SK-N-SH treated with all-trans-retinoic acid at 6 μM for 48 hours (cell line): ENCODE measurements at places on chromosomes 16 and 17.

DNA sequence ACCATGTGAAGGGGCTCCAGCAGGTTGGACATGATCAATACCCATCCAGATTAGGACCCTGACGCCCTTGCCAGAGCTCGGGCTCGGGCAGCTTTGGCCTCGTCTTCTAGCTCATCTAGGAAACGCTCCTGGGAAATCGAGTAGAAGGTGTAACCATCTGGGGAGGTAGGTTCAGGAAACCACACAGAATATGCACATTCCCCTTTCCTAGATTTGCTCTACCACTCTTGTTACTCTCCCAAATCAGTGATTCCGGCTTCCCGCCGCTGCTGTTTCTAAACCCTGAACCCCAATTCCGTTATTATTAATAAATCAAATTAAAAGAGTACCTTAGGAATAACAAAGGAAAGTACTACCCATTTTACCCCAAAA, 507 bp downstream of the COA3 start:
- ATAC-seq, result no peak

DNA sequence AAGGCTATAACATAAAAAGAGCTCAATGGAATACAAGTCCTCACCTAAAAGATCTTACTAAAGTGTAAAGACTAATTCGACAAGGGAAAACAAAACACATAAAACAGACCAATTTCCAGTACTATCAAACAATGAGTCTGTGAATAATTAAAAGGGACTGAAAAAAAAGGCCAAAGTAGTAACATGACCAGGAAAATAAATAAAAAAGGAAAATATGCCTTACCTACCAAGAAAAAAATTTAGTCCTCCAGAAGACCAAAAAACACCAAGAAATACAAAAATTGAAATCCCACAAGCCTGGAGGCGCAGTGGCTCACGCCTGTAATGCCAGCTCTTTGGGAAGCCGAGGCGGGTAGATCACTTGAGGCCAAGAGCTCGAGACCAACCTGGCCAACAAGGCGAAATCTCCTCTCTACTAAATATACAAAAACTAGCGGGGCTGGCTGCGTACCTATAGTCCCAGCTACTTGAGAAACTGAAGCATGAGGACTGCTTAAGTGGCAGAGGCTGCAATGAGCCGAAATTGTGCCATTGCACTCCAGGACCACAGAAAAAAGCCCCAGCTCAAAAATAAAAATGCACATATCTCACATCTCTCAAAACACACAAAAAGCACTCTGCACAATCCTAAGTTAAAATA, 60.8 kb downstream of the TEX14 start:
- no peak for ATAC-seq

DNA sequence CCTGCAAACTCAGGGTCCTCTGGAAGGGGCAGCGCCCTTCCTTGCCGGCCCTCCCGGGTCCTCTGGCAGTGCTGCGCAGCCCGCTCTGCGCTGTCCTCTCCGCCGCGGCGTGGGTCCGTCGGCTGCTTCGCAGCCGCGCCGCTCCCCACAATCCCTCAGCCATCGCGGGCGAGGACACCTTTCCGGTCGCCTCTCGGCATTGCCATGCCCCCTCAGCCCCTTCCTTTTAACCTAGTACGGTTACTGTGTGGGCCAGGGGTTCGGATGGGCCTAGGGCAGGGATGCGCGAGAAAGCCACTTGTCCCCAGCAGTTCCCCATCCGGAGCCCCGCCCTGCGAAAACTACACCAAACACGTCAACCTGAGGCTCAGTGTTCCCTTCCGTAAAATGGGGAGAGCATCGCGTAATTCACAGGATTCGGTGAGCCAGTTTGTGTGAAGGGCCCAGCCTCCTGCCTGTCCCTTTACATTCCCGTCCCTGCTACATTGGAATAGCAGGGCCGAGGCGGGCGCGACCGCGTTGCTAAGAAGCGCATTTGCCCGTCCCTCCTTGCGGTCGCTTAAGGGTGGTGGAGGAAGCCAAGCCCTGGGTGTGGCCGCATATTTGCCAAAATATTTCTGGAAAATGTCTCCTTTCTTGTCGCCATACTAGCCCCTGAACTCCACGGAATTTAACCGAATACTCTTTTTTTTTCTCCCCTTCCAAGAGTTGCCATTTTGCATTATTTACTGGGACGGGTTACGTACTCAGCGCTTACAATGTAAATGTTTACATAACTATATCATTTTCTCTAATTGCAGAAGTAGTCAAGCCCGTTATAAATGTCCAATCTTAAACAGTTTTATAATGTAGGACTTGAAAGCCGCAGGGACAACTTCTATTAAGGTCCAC, 13.2 kb downstream of the COPZ2 start:
- peak; percentile 42 for ATAC-seq

- peak; percentile 87 for ATAC-seq
Observed at GRCh38 chr16:10971560-10971961, 27.2 kb downstream of the CLEC16A start.

- no peak for ATAC-seq
Observed at GRCh38 chr17:50465635-50466034, 3.0 kb downstream of the CHAD start.

DNA sequence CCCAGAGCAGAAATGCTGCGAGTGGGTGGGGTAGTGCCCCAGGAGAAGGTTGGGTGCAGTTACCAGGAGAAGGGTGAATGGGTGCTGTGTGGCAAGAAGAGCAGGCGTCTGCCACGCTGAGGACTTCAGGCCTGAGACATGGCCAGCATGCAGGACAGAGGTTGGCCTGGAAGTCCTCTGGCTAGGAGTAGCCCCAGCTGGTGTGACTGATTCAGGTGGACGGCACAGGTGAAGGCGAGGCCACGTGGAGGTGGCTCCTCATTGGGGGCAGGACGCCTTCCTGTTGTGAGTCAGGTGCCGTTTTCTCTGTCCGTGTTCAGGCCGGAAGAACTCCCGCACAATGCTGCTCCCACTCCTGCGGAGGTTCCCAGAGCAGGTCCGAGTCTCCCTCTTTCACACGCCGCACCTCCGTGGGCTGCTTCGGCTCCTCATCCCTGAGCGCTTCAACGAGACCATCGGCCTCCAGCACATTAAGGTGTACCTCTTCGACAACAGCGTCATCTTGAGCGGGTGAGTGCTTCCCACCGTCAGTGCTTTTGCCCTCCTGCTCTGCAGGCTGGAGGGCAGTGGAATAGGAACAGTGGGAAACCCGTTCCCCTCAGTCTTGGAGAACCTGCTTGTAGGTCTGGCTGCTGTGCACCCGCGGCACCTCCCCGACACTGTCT, 20.7 kb downstream of the PGS1 start:
- ATAC-seq, result no peak

DNA sequence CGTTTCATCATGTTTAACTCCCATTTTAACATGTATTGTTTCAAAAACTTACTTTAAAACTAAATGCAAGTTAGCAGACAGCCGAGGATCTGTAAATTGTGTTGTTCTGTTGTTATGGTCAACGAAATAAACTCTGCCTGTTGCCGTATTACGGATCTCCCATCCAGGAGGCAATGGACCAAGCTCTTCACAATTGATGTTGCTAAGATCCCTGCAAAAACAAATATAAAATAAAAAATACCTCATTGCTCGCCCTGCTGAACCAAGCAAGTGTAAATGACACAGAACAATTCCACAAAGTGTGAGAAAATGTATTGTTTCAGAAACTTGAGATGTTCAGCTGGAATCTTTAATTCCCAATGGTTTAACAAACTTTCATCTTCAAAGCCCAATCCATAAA, 65.0 kb downstream of the CEP95 start:
- ATAC-seq, result no peak

DNA sequence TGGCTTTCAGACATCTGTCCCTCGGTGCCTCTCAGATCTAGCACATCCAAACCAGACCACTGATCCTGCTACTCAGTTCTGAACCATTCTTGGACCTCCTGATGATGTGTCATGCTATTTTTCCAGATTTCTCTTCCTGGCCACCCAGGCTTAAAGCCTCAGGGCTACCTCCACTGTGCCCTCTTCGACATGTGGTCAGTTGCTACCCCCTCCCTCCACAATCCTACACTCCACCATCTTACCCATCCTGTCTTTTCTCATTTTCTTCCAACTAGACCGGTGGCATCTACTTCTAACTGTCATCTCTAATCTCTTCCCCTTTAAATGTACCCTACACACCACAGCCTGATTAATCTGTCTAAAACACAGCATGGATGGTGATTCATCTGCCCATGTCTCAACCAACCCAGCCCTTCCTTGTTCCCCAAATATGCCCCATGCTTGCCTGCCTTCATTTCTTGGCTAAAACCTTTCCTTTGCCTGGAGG, 478.6 kb downstream of the SLC39A11 start:
- no peak for ATAC-seq

GRCh38 chr17:82018989-82019689, 3.5 kb downstream of the CENPX start:
- ATAC-seq, result no peak

DNA sequence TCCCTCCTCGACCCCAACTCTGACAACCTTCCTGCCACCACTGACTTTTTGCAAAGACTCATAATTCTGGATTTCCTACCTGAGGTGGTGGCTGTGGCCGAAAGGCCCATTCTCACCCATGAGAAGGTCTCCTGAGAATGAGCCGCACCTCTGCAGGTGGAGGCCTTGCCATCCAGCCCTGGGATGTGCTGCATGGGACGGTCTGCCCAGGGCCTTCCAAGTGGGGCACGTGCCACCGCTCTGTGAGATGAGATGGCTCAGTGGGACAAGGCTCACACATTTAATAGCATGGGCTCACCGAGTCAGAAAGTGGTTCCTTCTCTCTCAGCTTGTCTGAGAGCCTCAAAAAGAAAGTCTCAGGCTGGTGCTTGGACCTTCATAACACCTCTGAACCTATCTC, 112.8 kb downstream of the AMFR start:
- no peak for ATAC-seq

- ATAC-seq, result no peak
Observed at GRCh38 chr17:68860941-68861340, 94.3 kb downstream of the ABCA8 start.

- no peak for ATAC-seq
Observed at GRCh38 chr17:12282056-12282455, 261.4 kb downstream of the MAP2K4 start.

DNA sequence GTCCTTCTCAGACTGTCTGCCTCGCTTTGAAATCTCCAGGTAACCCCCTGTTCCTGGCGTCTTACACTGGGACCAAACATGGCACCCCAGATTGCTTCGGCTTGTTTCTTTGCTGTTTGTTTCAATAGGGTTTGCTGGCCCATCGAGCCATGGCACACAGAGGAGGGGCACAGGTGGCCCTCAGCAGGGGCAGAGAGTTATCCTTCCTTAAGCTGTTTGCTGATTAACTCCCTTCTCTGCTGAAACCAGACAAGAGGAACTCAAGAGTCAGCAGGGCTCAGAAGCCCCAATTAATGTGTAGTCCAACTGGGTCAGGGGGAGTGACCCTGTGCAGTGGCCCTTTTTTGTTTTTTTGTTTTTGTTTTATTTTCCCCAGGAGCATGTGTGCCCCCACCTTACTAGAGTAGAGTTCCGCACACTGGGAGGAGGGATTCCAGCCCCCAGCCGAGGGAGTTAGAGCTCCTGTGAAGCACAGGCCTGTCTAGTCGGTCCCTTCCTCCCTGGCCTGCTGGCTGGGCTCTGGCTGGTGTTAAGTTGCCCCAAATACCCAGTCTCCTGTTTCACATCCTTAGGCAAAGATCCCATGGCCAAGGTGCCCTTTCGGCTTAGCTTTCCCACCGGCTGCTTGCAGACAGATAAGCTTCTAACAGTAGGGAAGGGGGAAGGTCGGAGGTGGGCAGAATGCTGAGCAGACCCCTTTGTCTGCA, 39.3 kb downstream of the YPEL2 start:
- no peak for ATAC-seq

DNA sequence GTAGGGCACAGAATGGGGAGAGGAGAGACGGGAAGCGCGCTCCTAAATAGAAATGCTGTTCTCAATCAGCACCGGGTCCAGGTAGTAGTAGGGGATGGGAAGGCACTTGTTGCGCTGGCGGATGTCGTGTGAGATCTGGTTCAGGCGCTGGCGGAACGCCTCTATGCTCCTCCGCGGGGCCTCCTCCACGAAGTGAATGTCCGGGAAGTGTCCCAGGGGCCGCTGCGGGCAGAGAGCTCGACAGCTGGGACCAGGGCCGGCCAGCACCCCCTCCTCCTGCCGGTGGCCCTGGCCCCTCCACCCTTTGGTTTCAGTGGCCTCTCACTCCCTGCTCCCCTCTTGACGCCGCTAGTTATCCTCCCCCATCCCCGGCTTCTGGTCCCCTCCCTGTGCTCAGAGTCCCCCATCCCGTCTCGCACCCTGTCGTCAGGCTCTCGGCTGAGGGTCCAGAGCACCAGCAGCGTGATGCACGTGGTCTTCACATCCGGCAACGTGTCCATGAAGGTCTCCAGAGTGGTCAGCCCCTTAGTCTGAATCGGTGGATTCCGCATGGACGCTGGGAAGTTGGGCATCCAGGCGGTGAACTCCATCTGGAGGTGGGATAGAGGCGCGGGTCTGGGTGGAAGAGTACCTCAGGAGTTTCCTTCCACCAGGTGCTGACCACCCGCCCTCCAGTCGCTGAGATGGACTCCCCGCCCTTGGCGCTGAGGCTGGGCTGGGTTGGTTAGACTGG, 14.6 kb downstream of the ALOX12B start:
- ATAC-seq, result peak; percentile 21; the same call in 2 of the 3 replicates

DNA sequence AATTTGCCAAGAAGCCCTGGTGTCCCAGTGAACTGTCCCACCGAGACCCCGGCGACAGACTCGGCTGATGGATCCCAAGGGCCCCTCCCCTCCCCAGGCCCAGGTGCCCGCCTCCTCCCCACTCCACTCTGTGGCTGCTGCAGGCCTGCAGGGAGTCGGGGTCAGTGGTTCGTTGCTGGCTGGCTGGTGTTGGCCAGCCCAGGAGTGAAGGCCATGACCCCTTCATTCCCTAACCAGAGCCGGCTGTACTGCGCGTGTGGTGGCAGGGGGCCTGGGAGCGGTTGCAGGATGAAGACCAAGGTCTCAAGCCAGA, 9.2 kb upstream of the TBX2 start:
- no peak for ATAC-seq

DNA sequence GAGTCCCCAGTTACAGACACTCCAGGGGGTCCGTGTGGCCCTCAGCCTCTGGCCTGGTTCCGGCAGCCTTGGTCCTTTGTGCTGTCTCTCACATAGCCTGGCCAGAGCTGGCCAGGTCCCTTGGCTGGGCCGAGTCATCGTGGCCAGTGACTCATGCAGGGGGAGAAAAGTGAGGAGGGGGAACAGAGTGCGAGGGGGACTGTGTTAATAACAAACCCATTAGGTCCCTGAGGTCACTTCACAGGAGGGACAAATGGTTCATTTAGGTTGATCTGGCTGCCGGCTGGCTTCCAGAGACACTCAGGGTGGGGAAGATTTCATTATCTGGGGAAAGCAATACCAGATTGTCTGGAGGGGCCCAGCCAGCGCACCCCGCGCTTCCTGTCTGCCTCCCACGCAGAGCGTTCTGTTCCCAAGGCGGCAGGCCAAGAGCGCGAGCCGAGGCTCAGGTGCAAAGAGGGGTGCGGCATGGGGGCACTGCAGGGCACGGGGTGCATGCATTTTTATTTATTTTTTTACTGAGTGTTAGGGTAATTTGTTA, 223.1 kb downstream of the SEC14L1 start:
- ATAC-seq, result peak; percentile 65

GRCh38 chr17:1727876-1728630, 3.5 kb downstream of the WDR81 start:
- ATAC-seq, result no peak

DNA sequence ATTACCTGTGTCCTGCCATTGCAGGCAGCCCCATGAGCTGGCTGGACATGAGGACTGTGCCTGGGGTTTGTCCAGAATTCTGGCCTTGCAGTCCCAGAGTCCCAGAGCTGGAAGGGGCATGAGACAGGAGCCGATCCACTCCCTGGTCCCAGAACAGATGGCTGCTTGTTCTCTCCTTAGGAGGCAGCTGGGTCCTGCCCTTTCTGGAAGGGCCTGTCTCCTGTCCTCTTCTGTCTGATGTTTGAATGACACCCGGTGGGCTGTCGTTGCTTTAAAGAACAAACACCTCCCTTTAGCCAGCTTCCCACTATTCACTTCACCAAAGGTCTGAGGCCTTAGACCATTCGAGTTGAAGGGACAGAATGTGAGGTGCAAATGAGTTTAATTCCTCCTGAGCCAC, 63.8 kb downstream of the RAP1GAP2 start:
- no peak for ATAC-seq
